ENCODE measurements at places on chromosomes 12 and 14.

DNA sequence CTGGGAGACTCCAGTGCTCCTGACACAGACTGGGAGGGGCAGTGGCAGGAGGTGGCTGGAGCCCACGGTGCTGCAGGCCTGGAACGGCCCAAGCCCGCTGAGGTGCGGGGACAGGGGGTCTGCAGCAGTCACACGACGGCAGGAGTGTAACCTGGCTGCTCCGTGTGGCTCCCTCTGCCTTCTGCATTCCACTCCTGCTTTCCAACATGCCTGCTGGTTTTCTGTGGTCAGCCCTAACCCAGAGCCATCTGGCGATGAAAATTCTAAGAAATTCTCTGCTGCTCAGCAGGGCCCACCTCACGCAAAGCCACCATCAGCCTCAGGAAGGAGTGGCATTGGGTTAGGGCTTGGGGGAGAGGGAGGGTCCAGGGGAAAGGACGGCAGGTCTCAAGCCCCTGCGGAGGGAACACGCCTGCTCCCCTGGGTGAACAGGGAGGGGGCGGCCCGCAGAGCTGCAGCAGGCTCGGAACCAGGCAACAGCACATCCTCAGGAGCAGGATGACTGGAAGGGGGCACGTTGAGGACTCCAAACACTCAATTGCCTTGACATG is 5.0 kb upstream of the FBRSL1 start:
- no peak for DNase-seq

GRCh38 chr14:90815572-90815821 is 733 bp downstream of the TTC7B start:
- DNase-seq: no peak

DNA sequence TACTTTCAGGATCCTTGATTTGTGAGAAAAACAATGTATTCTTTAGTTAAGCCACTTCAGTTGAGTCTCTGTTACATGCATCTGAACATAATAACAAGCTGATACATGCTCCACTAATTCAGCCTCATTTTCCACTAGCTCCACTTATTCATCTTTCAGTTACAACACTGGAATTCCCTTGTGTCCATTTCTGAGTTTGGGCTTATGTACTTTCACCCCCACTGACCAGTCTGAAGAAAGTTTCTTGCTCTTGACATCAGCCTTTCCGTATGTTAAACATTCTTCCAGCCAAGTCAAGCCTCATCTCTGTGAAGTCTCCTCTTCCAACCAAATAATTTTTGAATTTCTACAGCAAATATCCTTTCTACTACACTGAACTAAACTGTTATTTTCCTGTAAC is 592.5 kb upstream of the NOVA1 start:
- DNase-seq: no peak

DNA sequence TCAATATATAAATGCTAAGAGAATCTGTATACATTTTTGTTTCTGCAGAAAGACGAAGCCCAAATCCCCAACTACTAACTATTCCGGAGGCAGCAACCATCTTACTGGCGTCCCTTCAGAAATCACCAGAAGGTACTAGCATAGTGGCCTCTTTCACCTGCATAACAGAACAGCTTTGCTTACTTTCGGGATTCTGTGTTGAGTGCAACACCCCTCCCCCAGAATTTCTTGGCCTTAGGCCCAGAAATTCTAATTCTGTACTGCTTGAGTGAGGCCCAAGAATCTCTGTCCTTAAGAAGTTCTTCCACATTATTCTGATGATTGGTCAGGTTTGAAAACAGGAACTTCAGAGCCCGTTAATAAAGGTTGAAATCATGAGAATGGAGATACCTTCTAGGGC is 2.9 kb downstream of the SPX start:
- no peak for DNase-seq

GRCh38 chr14:81275305-81276072 is 54.7 kb upstream of the GTF2A1 start:
- DNase-seq: no peak

DNA sequence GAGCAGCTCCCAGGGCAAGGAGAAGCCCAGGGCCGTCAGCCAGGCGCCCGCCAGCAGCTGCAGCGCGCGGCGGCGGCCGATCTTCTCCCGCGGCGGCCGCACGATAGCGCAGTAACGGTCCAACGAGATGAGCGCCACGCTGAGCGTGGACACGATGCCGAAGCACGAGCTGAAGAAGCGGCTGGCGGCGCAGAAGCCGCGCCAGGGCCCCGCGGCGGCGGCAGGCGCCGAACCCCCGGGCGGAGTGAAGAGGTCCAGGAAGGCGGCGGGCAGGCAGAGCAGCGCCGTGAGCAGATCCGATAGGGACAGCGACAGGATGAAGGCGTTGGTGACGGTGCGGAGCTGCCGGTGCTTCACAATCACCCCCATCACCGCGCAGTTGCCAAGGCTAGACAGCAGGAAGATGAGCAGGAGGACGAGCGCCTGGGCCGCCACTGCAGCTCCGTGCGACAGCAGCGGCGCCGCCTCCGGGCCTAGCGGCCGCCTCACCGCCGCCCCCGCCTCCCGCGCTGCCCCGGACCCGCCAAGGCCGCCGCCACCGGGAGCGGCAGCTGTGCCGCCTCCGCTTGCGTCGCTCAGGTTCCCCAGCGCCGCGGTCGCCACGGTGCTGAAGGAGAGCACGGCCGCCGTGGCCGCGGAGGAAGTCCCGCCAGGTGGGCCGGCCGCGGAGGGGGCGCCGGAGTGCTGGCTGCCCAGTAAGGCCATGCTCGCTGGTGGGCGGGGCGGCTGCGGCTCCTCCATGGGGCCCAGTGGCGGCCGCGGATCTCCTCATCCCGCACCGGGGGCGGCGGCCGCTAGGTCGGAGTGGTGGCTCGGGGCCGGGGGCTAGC is 479 bp downstream of the GPR135 start:
- DNase-seq: no peak

GRCh38 chr14:82394916-82395315 is 861.3 kb upstream of the SEL1L start:
- no peak for DNase-seq

- no peak for DNase-seq
Observed at GRCh38 chr14:55451950-55452349, 11.5 kb upstream of the TBPL2 start.

DNA sequence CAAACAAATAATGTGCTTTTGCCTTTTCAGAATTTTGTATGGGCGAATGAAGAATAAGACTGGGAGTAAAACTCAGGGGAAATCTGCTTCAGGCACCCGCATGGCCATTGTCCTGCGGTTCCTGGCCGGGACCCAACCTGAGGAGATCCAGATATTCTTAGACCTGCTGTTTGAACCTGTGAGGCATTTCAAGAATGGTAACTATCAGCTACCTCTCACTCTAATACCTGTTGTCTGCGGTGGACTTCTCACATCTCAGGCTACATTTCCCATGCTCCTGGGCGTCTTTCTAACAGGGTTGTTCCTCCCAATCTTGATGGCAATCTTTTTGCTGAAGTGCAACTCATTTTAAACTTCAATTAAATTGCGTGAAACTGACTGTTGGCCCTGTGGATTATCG is 47.1 kb downstream of the UTP20 start:
- no peak for DNase-seq

- DNase-seq: peak; percentile 30
Observed at GRCh38 chr14:35140718-35141581, 18.6 kb downstream of the PRORP start.

GRCh38 chr12:2250797-2251196 is 198.0 kb downstream of the CACNA1C start:
- DNase-seq: no peak

DNA sequence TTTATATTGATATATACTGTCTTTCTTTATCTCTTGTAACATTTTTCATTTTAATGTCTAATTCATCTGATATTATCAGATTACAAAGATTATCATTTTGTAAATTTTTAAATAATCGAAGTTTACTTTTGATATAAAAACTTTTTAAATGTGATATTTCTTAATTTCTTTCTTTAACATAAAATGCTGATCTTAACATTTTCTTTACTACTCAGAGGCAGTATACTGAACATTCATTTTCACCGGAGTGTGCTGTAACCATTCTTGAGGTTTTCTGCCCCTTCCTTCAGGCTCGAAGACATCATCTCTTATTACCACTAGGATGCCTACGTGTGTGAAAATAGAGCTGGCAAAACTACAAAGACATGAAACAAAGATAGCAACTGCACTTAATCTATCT is 186.9 kb downstream of the DIO2 start:
- no peak for DNase-seq

- peak; percentile 76 for DNase-seq
Observed at GRCh38 chr14:68548194-68549076, 244.4 kb downstream of the ZFP36L1 start.

GRCh38 chr12:77591959-77592743 is 238.5 kb upstream of the NAV3 start:
- DNase-seq: no peak

- no peak for DNase-seq
Observed at GRCh38 chr14:106691601-106692291, 1165.4 kb downstream of the TMEM121 start.

- no peak for DNase-seq
Observed at GRCh38 chr14:105089746-105090492, 24.7 kb upstream of the GPR132 start.

DNA sequence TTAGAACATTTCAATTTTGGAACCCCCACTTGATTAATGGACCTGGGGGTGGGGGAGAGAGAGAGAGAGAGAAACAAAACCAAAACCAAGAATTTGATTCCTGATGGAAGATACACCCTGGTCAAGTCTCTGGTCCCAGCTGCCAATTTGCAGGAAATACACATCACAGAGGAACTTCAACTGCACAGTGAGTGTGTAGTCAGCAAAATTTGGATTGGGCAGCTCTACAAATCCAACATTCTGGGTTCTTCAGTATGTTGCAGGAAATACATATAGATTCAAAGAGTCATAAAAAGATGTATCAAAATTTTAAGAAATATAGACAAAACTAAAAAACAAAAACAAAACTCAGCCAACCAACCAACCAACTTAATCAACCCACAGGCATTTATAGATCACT is 17.4 kb downstream of the DNAH10 start:
- DNase-seq: no peak

DNA sequence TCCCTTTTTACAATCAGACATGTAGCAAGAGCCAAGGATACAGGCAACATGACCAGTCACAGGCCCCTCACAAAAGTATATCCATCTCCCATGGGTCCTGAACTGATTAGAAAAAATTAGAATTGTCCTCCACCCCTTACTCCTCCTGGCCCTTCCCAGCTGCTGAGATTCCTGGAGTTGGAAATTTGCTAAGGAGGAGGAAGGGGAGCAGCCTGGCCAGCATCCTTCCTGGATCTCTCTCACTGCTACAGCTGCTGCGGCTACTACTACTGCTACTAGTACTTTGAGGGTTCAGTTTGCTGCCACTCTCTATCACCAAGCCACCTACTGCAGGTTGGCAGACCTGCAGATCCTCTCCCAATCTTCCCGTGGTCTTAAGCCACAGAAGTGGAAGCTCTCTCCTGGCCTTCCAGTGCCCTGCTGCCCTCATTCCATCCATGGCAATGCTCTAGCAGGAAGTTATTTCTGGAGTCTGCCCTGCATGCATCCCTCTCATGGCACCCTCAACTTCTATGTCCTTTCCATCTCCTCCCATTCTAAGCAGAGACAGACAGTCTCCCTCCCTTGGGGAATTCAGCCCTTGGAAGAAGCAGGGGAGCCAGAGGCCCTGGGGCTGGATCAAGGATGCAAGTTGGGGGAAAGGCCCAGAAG is 1.0 kb downstream of the ITGA7 start:
- DNase-seq: no peak

GRCh38 chr12:34340534-34341361 is 318.5 kb downstream of the ALG10 start:
- no peak for DNase-seq

DNA sequence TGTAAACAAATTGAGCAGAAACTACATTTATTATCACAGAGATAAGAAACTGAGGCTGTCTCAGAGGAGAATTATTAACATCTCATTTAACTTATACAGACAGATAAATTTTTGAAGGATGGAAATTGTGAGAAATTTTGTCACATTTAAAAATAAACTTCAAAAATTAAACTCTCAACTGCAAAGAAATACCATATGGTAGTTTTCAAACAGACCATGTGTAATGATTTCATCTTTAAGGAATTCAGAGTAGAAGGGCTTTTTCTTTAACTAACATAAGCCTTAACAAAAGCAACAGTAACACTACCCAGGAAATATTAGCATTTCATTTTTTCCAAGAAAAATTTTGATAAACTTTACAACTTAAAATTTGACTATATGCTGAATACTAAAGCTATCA is 26.6 kb downstream of the NUP37 start:
- peak; percentile 20 for DNase-seq

DNA sequence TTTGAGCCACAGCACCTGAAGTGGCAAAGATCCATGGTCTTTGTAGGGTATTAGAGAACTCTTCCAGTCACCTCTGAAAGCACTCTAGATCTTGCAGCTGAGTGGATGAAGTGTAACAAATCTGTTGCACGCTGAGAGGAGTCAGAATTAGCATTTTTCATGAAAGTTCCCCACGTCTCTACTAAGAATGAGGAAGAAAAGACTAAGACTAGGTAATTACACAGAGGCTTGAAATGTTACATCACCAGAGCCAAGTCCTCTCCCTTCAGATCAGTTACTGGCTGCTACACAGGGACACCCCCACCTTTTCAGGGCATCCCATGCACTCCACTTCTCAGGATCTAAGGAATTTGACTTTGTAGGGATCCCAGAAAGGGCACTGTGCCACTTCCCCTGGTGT is 98.6 kb upstream of the FKBP4 start:
- no peak for DNase-seq

GRCh38 chr12:48998497-48999353 is 450 bp downstream of the DDN start:
- no peak for DNase-seq

DNA sequence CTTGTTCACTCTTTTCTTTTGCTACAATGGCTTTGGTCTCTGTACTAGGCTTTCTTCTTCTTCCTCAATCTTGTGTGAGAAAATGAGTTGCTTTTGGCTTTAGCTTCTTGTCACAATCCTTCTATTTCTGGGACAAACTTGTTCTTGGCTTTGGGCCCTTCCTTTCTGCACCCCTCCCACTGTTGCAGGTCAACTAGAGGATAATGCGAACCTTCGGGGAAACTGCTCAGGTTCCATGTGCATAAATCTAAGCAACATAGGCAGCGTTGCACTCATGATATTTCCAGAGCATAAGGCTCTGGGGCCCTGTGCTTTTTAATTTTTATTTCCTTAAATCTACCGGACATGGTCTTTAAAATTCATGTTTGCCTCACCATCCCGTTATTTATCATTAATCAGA is 89.8 kb upstream of the LRIG3 start:
- no peak for DNase-seq

DNA sequence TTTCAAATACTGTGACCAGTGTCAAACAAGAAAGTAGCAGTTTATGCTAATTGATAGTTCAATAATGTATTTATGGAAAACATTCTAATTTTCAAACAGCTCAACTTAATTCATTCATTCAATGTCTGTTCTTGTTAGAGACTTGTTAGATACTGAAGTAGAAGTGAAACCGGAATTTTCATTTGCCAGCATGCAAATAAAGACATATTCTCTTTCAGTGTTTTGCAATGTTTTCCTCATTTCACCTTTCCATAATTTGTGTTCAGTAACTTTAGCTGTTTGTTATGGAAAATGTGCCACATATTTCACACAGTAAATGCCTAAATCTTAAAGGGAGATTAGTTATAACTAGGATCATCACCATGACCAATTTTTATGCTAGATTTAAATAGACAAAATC is 21.2 kb downstream of the TAS2R50 start:
- no peak for DNase-seq

All from SJSA1 (cell line).